ENCODE measurements at places on chromosomes 4 and X.

DNA sequence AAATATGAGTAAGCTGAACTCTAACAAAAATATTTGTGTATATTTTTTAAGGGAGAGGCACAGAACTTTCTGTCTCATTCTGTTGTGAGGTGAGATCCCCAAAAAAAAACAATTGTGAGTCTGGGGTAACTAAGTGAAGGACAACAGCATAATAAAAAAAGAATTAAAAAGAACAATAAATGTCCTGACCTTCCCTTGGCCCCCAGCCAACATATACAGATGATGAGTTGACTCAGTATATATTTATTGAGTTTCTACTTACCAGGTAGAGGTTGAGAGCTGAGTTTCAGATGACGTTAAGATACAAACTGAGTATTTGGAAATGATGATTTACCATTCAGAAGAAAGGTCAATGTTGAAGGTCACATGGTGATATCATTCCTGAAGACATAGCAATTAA, 239.5 kb downstream of the KCNIP4 start:
- DNase-seq: no peak

- DNase-seq: no peak
Measured at GRCh38 chr4:130478406-130478805, 1382.5 kb downstream of the C4orf33 start.

DNA sequence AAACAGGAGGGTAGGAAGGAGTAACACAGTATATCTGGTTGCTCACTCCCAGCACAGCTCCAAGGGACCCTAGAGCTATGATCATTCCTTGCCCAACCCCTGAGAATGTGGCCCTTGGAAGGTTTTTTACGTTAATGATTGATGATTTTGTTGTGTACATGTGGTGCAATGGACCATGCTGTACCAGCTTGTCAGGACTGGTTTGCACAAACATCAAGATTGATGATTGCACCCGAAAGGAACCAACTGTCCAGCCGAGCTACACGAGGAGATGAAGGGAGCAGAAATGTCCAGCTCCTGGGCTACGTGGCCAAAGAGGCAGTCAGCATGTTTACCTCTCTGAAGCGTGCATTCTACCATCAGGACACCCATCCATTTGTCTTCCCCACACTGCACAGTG, 83.2 kb upstream of the USP9X start:
- DNase-seq: no peak

- no peak for DNase-seq
Measured at GRCh38 chr4:74632634-74633033, 161.7 kb downstream of the BTC start.

GRCh38 chr4:109302361-109303139, at the start of gene COL25A1:
TSS of gene COL25A1 (minus strand) at chr4:109302658.
- DNase-seq: peak; percentile 72

DNA sequence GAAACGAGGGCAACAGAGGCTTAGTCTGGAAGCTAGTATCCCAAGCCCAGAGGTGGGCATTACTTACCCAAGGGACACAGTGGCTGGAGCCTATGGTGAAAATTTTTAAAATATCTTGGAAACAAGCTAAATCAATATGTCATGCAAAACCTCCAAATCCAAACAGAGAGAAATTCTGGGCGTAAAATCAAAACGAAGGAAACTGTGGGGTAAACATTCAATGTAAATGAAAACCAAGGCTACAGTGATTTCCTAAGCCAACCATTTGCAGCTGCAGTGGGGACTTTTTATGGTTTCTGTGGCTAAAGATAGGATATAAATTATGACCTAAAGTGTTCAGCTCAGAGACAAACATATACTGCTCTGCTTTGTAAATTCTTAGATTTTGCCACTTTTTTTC, 507.7 kb upstream of the DIAPH2 start:
- DNase-seq: no peak

Data from activated CD8-positive, alpha-beta memory T cell treated with anti-CD3 and anti-CD28 coated beads for 24 hours (primary cell).